ENCODE measurements at places on chromosomes 6 and 20.

- DNase-seq = no peak
Measured at GRCh38 chr6:81023007-81023582, 729.4 kb downstream of the TENT5A start.

DNA sequence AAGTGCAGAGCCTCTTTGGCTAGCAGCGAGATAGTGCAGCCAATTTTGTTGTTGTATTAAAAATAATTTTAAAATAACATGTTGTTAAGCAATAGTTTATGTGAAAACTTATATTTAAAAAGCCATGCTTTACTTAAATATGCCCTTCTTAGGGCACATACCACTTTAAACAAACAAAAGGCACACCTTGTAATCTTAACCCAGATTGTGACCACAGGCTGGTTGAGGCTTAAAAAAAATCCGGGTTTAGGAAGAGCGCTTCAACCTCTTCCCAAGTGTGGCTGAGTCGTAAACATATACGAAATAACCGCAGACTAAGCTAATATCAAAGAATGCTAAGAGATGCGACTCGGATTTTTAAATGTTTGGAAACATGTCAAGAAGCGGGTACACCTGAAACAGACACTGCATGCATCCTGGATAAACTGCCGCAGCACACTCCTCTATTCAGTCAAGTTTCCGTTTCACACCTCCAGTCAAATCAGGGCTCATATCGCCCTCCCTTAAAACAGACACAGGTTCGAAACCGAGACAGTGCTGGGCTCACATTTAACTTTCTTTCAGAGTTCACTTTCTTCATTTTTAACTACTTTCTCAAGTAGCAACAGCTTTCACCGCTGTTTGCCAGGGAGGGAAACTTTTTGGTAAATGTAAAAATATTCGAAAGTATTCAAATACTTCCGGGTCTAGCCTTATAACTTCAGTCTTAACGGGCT, 1.5 kb downstream of the DEK start:
- DNase-seq = peak; percentile 49

GRCh38 chr6:11264100-11264499, 31.6 kb upstream of the NEDD9 start:
- DNase-seq = no peak

DNA sequence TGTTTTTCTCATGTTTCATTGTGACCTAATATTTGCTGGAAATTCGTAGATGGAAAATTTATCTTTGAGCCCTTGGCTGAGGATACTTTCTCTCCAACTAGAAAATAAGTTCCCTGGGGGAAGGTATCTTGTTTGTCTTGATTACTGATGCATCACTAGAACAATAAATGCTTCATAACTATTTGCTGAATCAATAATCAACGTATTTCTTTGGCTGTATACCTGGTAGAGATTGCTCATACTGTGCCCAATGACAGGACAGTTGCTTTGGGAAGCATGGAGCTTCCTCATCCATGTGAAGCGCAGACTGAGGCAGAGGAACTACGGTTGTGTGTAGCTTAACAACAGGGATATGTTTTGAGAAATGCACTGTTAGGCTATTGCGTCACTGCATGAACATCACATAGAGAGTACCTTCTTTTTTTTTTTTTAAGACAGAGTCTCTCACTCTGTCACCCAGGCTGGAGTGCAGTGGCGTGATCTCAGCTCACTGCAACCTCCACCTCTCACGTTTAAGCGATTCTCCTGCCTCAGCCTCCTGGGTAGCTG, 34.2 kb upstream of the RPN2 start:
- DNase-seq = no peak

GRCh38 chr6:83313882-83314281, 117.0 kb downstream of the ME1 start:
- no peak for DNase-seq

GRCh38 chr6:43559328-43559727, 16.5 kb downstream of the XPO5 start:
- no peak for DNase-seq

- no peak for DNase-seq
Measured at GRCh38 chr6:155011809-155012291, 16.7 kb downstream of the TIAM2 start.

DNA sequence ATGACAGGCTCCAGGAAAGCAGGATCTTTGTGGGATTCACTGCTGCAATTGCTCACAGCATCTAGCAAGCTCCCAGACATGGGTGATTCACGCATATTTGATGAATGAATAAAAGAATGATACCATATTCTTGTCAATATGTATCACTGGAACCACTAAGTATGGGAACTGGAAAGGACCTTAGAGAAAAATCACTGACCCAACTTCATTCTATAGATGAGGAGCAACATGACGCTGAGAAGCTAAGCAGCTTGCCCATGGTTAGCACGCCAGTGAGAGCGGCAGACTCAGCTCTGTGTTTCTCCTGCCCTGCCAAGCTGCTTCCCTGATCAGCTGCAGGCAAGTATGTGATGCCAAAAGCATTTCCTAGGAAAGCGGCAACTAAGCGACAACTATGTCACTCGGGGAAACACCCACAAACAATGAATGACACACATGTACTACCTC, 66.8 kb downstream of the PPP1R3G start:
- no peak for DNase-seq
